Activated CD4-positive, alpha-beta T cell treated with anti-CD3 and anti-CD28 coated beads, Interleukin-2, amount 50 U/mL, for 4 hours (primary cell): ENCODE measurements at places on chromosomes 2 and 18.

- no peak for DNase-seq
Observed at GRCh38 chr2:128536925-128537620, 218.4 kb upstream of the HS6ST1 start.

DNA sequence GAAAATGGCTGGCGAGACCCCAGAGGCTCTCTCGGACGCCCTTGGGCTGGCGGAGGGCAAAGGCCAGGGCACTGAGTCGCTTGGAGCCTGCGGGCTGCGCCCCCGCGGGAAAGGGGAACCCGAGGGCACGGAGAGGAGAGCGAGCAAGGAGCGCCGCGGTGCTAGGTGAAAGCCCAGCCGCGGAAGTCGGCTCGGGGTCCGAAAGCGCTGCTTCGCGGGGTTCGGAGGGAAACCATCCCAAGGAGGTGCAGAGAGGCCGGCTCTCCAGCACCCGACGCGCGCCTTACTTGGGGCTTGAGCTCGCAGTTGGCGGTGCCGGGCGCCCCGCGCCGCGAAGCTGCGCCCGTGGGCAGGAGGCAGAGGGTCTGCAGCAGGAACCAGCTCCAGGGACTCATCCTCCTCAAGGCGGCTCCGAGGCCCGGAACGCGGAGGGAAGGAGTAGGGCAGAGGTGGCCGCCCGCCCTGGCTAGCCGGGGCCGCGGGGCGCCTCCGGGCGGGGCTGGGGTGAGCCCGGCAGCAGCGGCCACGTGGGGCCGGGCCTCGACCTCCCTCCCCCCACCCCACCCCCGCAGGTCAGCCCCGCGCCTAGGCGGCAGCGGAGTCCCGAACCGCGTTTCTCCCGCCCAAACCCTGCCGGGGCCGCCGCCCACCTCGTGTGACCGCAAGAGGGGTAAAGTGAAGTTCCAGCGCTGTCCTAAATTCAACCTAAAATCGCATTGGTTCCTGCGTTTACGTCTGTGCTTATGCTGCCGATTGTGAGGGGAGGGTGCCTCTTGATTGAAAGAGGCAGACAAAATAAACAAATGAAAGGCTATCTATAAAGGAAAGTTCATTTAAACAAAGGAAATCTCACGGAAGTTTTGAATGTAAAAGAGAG, at the start of gene TRABD2A:
TRABD2A (minus strand) TSS at position 440 of the 877 bp plus-strand sequence; CDS start at position 395, 45 bp downstream.
- DNase-seq = peak; percentile 38

DNA sequence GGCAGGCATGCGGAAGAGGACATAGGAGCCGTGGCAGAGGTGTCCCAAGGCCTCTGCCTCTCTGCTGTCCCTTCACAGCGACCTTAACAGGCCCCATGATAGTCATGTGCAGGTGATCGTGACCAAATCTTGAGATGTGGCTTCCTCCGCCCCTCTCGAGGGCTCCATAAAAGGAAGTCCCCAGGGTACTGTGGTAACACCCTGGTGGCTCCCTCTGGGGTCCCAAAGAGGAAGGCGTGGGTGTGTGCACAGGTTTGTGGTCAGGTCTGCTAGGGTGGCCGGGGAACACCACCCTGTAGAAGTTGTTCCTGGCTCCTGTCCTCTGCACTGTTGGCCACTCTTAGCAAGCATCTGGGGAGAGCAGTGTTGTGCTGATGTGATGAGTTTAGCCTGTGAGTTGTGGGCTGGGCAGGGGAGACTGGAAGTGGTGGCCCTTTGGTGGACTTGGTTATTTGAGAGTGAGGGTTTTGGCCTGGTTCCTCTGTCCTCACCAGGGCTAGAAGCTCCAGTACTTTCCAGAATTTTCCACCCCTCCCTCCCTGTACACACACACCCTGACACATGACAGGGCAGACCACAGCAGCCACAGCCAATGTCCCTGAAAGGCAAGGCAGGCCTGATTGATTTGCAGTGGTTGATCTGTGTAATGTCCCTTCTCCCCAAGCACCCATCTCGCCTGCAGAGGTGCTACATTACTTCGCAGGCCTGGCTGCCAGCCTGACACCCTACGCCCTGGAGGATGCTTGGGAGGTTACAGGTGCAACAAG, 68.9 kb upstream of the BOD1L2 start:
- DNase-seq = no peak

DNA sequence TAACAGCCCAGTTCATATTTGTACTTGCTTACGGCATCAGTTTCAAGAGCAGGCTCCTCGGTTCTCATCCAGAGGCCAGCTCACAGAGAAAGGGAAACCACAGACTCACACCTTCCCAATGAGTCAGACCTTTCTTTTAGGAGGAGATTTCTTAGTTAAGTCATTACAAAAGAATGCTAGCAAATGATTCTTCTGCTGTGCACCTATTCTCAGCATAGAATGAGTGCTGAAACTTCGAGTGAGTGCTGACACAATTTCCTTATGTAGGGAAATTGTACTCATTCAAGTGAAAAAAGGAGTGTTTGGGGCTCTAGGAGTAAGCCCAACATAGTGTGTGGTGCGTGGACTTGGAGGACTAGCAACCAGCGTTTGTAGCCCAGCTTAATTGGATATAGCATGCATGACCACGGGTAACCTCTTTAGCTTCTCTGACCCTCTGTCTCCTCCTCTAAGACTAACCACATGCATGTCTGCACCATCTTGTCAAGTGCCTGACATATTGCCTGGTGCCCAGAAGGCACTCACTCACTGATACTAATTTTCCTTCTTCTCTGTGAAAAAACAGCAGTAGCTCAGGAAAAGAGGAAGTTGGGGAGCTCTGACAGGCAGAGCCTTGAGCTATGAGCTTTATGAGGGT, 87.0 kb downstream of the ALPK2 start:
- DNase-seq = peak; percentile 52

DNA sequence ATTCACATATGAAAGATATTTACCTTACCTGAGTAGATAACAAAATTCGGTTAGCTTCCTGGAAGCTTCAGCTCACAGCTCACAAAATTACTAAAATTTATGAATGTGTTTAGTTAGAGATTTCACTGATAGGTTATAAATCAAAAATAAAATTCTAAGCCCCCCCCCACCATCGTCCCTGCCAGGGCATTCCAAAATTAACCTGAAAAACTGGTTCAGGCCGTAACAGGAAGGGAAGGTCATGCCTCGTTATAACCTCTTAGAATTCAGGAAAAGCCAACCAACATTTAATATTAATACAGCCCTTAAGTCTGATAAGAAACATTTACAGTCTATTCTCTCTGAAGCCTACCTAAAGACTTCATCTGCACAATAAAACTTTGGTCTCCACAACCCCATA, 48.9 kb downstream of the COX7A2L start:
- DNase-seq = no peak

DNA sequence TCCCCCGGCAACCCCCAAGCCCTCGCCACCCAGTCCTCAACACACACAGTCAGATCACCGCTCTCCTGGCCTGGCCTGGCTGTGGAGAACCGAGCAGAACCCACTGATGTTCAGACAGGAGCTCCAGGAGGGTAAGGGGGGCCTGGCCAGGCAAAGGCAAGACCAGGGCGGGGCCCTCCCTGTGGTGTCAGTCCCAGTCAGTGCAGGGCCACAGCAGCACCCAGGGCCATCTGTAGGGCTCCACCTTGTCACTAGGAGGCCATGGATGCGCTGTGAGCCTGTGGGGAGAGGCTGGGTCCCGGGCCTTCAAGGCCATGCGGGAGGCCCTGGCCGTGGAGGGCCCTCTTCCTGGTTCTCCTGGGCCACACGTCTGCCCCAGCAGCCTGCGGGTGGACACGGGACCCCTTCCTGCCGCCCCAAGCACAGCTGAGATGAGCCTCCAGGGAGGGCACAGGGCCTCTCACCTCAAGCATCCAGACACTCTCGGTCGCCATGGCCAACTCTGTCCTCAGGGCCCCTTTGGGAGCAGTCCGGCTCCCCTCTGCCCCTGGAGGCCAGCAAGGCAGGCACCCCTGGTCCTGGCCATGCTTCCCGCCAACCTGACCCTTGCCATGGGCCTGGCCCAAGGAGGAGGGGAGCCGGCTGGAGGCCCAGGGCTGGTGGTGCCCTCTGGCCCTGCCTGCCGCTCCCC, 2.0 kb downstream of the ANO7 start:
- DNase-seq = no peak

GRCh38 chr2:54964271-54964670, 86.0 kb downstream of the RTN4 start:
- no peak for DNase-seq
